ENCODE measurements at places on chromosomes 1 and 21.

DNA sequence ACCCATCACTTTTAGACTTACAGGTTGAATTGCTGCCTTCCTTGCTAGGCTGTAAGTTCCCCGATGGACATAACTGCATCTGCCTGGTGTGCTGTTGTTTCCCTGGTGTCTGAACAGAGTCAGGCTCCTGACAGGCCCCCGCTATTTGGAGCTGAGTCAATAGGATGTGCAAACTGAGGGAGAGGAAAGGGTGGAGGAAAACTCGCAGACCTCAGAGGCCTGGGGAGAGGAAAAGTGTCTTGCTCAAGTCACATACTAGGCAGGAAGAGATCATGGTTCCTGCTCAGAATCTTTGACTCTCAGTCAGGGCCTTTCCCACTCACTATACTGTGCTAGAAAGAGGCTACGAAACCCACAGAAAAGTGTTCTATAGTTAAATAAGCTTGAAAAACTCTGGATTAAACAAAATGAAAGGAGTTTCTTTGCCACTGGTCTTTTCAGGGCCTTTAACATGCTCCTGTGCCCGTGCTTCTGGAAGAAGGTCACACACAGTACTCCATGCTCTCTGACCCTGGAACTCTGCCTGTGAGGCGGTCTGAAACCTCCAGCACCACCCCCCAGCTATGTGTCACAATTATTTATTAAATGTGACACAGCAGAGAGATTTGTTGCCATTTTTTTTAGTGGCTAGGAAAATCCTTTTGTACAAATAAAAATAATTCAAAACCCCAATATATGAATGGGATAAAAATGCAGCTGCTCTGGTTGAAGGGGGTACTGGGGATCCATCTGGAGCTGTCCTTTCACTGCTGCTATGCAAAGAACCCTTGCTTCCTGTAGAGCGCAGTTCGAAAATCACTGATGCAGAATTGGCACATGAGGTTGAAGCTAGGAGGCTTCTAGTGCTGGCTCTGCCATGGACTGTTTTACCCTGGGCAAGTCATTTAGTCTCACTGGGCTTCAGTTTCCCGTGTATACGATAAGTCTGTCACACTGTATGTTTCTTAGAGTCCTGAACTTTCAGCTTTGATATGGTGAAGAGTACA, 20.1 kb upstream of the CDCP2 start:
- DNase-seq = no peak

GRCh38 chr1:79259390-79260336, 253.1 kb upstream of the ADGRL4 start:
- DNase-seq = no peak

DNA sequence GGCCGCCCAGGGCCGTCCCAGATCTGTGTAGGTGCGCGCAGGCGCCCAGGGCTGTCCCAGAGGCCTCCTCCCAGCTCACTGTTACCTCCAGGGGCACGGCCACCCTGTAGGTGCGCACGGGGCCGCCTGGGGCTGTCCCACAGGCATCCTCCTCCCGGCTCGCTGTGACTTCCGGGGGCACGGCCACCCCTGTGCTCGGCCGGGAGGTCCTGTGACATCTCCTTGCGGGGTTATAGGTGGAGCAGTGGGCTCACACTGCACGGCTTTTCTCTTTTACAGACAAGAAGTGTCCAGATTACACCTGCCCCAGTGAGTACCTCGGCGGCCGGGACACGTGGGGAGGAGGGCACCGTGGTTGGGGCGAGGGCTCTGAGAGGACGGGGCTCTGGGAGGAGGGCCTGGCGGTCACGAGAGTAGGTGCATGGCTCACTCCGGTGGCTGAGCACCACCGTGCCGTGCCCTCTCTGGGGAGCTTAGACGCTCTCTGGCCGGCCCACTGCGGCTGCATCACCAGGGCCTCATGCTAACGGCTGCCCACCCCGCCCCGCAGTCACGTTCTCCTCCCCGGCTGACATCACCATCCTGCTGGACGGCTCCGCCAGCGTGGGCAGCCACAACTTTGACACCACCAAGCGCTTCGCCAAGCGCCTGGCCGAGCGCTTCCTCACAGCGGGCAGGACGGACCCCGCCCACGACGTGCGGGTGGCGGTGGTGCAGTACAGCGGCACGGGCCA, 21.4 kb downstream of the COL6A1 start:
- DNase-seq = peak; percentile 74

DNA sequence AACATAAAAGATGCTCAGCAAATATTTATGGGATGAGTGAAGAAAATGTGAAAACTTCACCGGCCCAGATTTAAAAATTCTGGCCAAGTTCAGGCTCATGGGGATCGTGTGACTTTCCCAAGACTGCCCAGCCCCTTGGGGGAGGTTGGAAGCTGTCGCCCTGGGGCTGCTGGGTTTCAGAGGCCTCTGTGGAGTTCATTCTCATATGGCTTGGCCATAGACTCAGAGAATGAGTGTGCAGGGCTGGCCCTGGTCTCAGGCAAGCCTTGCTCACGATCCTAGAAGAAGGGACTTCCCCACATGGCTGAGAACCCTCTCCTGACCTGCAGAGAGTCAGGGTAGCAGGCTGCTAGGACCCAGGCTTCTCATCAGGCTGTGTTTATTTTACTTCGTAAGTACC, 24.6 kb downstream of the PADI2 start:
- no peak for DNase-seq

- no peak for DNase-seq
Observed at GRCh38 chr1:195909061-195909460, 699.2 kb downstream of the KCNT2 start.

GRCh38 chr1:8176279-8176678, 141.6 kb upstream of the SLC45A1 start:
- no peak for DNase-seq

GRCh38 chr1:153506831-153507413, 28.9 kb downstream of the S100A6 start:
- peak; percentile 91 for DNase-seq

GRCh38 chr21:15763359-15763758, 33.6 kb downstream of the USP25 start:
- DNase-seq = no peak

GRCh38 chr1:72184099-72184701, 98.1 kb downstream of the NEGR1 start:
- no peak for DNase-seq

- DNase-seq = no peak
Observed at GRCh38 chr1:1534401-1535154, 5.8 kb downstream of the TMEM240 start.

GRCh38 chr1:234715252-234716014, 105.5 kb upstream of the IRF2BP2 start:
- no peak for DNase-seq

GRCh38 chr21:46020581-46020980, 39.0 kb downstream of the COL6A1 start:
- no peak for DNase-seq

- DNase-seq = peak; percentile 87
Observed at GRCh38 chr1:58755468-58755872, 28.4 kb downstream of the JUN start.

GRCh38 chr21:38032082-38032801, 116.0 kb upstream of the KCNJ6 start:
- no peak for DNase-seq

GRCh38 chr1:54699936-54700525, 15.6 kb upstream of the TTC4 start:
- DNase-seq = no peak

DNA sequence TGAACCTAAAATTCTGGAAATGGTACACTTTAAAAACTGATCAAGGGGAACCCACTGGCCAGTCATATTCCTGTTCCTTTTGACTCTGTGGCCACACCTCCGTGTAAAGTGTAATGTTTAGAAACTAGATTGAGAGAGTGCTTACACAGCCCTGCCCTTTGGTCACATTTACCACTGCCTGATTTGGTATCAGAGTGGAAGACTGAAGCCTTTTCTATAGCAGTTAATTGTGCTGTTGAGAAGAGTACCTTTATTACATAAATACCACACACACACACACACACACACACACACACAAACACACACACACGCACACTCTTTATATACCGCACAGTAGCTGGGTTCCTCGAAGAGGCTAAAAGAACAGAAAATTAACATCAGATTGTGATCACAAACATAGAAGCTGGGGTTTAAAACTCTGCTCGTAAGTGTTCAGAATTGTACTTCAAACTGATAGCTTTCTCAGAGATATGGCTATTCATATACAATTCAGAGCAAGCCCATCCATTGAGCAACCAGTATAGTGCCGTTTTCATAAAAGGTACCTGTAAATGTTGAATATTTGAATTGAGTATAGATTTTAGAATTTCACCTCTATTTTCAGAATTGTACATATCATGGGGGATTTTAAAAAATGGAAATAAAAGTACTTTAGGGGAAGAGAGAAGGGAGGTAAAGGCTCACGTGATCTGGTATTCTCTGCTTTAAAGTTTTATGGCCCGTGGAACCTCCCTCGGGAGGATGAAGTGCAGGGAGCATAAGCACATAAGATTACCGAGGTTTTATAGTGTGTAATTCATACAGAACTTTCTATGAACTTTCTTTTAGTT, 37.5 kb downstream of the CAMTA1 start:
- no peak for DNase-seq

DNA sequence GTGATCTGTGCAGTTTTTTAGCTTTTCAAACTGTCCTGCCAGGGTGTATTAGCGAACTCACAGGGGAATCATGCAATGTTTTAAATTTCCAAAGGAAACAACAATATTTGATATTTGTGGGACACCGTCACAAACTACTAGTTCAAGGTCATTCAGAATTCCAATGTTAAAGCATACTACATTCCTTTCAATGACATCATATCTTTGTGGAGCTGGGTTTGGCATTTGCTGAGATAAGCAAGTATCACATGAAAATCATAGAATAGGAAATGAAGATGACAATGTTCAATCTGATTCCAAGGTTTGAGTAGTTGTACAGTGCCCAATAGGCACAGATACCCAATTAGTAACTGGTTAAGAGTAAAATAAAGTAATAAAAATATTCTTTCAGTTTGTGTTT, 35.6 kb downstream of the NUF2 start:
- DNase-seq = no peak

- no peak for DNase-seq
Observed at GRCh38 chr1:160357286-160358002, 9.4 kb upstream of the NHLH1 start.

GRCh38 chr21:31220575-31220974, 123.5 kb downstream of the TIAM1 start:
- DNase-seq = no peak

DNA sequence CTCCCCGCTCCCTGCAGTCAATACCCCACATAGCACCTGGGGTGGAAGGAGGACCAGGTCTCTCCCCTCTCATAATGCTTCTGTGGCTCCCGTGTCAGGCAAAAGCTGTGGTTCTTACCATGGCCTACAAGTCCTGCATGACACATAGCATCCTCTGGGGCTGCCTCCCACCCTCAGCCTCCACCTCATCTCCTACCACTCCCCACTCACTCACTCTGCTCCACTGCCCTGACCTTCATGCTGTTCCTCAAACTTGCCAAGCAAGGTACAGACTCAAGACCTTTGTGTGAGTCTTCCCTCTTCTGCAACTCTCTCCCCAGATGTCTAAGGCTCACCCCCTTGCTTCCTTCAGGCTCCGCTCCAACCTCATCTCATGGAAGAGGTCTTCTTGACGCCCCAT, 28.0 kb upstream of the VANGL1 start:
- no peak for DNase-seq

DNA sequence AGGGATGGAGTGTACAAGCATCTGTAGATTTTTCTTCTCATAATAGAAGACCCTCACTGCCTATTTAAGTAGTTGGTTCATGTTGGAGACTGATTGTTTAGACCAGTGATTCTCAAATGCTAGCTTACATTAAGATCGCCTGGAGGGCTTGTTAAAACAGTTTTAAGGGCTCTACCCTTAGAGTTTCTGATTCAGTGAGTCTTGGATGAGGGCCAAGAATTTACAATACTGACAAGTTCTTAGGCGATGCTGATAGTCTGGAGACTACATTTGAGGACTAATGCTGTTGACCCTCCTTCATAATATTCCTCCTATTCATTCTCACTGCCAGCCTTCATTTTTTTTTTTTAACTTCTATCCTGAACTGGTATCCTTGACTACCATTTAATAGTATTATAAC, 15.2 kb upstream of the AGO3 start:
- no peak for DNase-seq

DNA sequence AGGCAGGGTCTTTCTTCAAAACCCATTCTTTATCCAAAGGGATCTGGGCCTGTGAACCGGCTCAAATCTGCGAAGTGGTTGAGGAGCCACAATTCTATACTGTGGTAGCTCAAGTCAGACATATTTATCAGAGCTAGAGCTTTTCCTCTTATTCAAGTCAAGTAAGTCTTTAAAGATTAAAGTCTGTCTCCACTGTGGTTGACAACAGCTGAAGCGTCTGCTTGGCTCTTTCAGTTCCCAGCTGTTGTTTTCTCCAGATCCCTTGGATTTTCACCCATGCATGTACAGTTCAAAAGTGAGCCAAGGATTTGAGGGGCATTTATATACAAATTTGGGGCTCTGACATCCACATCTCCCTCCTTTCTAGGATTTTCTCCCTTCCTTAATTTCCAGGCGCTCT, 66.9 kb downstream of the C1orf185 start:
- DNase-seq = no peak

GRCh38 chr21:26154753-26155152, 15.8 kb downstream of the APP start:
- no peak for DNase-seq

DNA sequence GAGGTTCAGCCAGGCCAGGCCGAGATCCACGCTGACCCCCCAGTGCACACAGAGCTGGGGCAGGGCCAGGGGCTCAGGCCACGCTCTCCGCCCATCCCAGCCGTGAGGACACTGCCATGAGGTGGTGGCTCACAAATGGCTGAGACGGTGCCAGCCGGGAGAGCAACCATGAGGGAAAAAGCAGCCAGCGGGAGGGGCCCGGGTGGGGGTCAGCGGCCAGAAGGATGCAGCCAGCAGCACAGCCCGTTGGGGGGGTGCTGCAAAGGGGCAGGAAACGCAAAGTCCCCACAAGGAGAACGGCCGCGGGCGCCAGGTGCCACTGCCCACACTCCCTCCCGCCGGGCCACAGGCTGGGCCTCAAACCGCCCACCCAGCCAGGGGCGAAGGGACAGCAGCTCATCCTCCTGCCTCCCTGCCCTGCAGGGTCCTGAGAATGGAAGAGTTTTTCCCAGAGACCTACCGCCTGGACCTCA, 8.3 kb downstream of the TTLL10 start:
- DNase-seq = peak; percentile 65

GRCh38 chr1:107748531-107748930, 216.4 kb downstream of the VAV3 start:
- DNase-seq = no peak

GRCh38 chr21:36820176-36821031, 121.5 kb downstream of the SIM2 start:
- DNase-seq = no peak

DNA sequence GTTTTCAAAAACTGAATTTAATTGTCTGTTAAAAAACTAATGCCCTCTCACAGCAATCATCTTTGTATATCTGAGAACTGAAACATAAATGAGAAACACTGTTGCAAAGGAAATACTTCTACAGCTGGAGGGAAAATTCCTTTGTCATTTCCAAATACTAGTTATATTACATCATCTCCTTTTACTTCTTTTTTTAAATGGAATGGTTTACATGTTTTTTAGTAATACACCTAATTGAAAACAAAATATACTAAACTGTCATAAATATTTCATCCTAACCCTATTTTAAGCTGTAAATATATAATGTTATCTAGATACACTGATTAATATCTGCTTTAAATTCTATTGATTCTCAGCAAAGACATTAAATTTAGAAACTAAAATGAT, 19.1 kb downstream of the CDC42BPA start:
- no peak for DNase-seq

GRCh38 chr1:59138402-59138801, 158.5 kb upstream of the FGGY start:
- DNase-seq = no peak
